T-helper 9 cell (primary cell): ENCODE measurements at places on chromosomes 7 and 10.

- no peak for DNase-seq
Observed at GRCh38 chr10:73838827-73839226, 27.4 kb upstream of the NDST2 start.

GRCh38 chr10:73426318-73426717 is 7.0 kb downstream of the MSS51 start:
- no peak for DNase-seq

GRCh38 chr7:94656925-94657731 is 1.2 kb upstream of the SGCE start:
- no peak for DNase-seq

DNA sequence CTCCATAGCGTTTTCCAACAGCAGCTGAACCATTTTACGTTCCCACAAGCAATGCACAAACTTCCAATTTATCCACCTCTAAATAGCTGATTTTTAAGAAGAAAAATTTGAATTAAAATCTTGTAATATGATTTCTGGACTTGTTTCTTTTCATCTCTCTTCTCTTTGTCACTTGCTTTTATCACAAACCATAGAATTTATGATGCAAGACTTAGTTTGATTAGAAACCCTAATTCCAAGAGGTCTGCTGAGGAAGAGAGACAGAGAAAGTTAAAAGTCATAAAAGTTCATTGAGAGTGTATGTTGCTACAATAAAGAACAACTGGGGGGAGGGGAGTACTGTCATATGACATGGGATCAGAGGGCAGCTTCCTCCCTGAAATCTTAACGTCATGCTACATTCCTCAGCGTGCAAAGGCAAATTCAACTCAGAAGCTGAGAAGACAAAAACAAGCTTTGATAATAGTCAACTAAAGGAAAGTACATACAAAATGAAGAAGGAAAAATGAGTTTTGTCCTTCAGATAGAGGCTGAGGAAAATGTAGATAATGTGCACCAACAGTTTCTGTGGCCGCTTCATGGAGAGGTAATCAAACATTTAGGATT is 18.4 kb upstream of the CUBN start:
- no peak for DNase-seq

GRCh38 chr10:97456686-97457065 is 10.7 kb downstream of the ZDHHC16 start:
- DNase-seq: no peak

- DNase-seq: no peak
Observed at GRCh38 chr7:143455491-143455890, 12.2 kb downstream of the TAS2R60 start.

DNA sequence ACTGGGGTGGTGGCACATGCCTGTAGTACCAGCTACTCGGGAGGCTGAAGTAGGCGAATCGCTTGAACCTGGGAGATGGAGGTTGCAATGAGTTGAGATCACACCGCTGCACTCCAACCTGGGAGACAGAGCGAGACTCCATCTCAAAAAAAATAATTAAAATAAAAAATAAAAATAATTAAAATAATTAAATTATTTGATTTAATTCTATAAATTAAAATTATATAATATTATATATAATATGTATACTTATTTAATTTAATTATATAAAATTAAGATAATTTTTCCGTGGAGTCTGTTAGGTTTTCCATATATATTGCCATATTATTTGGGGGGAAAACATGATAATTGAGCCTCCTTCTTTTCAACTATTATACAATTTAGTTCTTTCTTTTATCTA is 12.0 kb downstream of the WIPF3 start:
- no peak for DNase-seq

- DNase-seq: no peak
Observed at GRCh38 chr7:57216340-57216739, 84.1 kb upstream of the ZNF479 start.

GRCh38 chr7:41976411-41976810 is 260.6 kb downstream of the GLI3 start:
- DNase-seq: no peak

- no peak for DNase-seq
Observed at GRCh38 chr10:62297857-62298256, 29.2 kb upstream of the RTKN2 start.

- DNase-seq: no peak
Observed at GRCh38 chr7:8109196-8110022, 140.8 kb downstream of the GLCCI1 start.

GRCh38 chr10:114767101-114767985 is 54.2 kb upstream of the FHIP2A start:
- peak; percentile 5 for DNase-seq

GRCh38 chr10:128419466-128420019 is 293.3 kb upstream of the MKI67 start:
- no peak for DNase-seq

- DNase-seq: no peak
Observed at GRCh38 chr10:110211465-110211843, 4.0 kb downstream of the MXI1 start.

DNA sequence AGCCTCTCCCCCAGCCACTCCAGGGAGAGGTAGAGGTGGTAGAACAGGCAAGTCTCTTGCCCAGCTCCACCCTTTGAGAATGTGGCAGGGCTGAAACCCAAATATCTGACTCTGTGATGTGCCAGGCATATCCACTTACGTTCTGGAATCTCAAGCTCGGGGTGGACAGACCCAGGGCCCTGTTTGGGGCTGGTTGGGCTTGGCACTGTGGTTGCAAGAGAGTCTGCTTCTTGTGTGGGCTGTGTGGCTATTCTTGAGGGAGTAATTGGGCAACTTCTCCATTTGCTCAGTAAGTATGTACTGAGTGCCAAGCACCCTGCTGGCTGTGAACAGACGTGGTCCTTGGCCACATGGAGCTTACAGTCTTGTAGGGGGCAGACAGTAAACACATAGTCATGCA is 4.7 kb downstream of the UBTD1 start:
- no peak for DNase-seq

DNA sequence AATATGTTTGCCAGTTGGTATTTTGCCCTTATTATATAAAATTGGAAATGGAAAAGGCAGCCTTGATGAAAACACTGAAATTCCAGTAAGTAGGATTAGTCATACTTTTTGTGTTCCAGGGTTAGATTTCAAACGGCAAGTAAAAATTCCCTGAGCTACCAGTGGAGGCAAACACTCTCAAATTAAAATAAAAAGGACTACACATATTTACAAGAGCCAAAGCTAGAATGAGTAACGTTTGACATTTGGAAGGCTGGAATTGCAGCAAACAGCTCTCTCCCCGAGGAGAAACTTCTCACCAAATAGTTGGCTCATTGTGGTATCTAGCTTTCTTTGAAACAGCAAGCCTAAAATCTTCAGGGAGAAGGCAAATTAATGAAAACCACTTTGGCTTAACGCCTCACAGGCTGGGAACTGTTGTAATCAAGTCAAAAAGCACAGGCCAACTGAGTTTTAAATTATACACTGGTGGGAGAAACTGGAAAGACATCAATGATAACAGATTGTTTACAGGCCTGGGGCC is 288.4 kb downstream of the SNX13 start:
- no peak for DNase-seq

DNA sequence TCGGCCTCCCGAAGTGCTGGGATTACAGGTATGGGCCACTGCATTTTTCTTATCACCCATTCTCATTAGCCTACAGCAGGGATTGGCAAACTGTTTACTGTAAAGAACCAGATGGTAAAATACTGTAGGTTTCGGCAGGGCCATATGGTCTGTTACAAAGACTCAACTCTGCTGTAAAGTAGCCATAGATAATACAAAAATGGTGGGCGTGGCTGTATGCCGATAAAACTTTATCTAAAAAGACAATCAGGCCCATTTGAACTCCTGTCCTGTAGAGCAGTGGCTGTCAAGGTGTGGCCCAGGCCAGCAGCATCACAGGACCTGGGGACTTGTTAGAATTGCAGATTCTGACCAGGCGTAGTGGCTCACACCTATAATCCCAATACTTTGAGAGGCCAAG is 134.3 kb downstream of the CUX1 start:
- no peak for DNase-seq

GRCh38 chr7:123417580-123417979 is 116.8 kb downstream of the IQUB start:
- no peak for DNase-seq

DNA sequence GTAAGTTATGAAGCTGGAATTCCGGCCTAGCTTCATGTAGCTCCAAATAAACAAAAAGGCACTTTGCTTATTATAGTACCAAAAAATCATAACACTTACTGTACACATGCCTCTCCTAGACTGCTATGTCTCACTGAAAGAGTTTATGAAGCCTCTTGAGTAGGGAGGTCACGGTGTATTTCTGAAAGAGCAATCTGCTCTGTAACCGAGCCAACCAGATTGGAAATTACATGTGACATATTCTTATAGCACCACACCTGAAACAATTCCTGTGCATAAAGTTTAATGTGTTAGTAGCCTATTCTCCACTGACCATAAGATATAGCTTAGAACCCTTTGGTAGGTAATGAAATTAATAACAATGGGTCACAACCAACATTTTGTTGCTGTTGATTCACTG is 1.3 kb upstream of the FAM3C start:
- no peak for DNase-seq

DNA sequence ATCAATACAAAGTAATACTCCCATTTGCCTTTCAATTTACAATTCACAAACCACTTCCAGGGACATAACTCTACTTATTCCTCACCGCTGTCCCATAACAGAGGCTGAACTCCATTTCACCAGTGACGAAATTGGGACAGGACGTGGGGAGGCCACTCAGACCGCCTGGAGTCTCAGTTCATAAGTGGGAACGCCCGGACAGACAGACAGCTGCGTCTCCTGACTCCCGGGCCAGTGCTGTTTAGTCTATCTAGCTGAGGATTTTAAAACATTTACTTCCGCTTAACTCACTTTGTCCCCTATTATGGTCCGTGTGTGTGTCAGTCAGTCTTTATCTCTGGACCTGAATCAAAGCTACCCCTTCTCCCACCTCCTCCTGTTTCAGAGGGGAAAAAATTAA is 67.4 kb upstream of the ZNF438 start:
- DNase-seq: no peak

- no peak for DNase-seq
Observed at GRCh38 chr10:79321951-79322350, 25.3 kb upstream of the PPIF start.

GRCh38 chr10:68156373-68157185 is 47.3 kb downstream of the MYPN start:
- peak; percentile 53 for DNase-seq

GRCh38 chr7:45229156-45229920 is 71.7 kb downstream of the RAMP3 start:
- DNase-seq: no peak

- no peak for DNase-seq
Observed at GRCh38 chr7:137983323-137984008, 18.4 kb downstream of the CREB3L2 start.

GRCh38 chr7:29485339-29486190 is 78.1 kb upstream of the PRR15 start:
- DNase-seq: no peak

GRCh38 chr7:46139079-46139478 is 218.0 kb upstream of the IGFBP3 start:
- no peak for DNase-seq

GRCh38 chr10:81248886-81249285 is 626.1 kb upstream of the NRG3 start:
- no peak for DNase-seq

DNA sequence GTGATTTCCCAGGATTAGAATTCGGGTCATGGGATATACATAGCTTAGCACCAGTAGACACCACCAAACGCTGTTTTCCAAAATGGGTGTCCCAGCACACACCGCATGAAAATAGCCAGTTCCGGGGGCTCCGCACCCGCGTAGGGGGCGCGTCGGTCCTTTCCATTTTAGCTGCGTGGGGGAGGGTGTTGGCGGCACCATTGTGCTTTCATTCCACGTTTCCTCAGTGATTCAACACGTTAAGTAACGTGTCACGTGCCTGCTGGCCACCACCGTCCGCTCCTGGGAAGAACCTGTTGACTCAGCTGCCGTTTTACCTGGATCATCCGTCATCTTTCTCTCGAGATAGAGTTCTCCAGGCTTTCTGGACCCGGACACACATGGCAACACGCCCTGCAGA is 25.6 kb upstream of the ADGRA1 start:
- no peak for DNase-seq

DNA sequence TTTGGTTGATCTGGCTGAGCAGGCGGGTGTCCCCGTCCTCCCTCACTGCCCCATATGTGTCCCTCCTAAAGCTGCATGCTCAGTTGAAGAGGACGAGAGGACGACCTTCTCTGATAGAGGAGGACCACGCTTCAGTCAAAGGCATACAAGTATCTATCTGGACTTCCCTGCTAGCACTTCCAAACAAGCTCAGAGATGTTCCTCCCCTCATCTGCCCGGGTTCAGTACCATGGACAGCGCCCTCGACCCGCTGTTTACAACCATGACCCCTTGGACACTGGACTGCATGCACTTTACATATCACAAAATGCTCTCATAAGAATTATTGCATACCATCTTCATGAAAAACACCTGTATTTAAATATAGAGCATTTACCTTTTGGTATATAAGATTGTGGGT is 26.9 kb upstream of the TRIM56 start:
- DNase-seq: peak; percentile 52

GRCh38 chr10:87868277-87868676 is 4.9 kb downstream of the PTEN start:
- no peak for DNase-seq

GRCh38 chr10:90998733-90999511 is 78.0 kb upstream of the ANKRD1 start:
- DNase-seq: no peak

DNA sequence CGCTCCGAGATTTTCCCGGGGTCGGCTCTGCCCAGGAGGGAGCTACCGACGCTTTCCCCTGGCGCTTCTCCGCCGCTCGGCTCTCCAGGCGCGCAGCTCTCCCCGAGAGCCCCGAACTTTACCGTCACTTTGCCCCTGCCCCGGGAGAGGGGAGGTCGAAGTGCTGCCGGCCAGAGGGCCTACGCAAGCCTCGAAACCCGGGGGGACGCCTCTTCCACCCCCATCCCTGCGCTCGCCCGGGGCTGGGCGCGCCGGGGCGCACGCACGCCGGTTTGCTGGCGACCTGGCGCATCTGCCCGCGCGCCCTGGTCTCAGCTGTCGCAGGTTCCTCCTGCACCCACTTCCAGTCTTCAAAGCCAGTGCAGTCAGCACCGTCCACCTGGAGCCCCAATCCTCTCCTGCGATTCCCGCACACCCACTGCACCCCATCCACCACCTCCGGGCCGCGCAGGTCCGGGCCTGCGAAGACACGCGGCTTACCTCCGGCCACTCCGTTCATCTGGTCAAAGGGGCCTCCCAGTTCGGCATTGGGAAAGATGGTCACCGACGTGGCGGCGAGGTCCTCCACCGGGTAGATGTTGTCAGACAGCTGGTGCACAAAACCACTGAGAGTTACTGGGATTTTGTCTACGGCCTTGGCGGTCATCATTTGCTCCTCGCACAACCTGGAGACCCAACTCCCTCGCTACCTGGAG is 638 bp downstream of the EGR2 start:
- peak; percentile 9 for DNase-seq

DNA sequence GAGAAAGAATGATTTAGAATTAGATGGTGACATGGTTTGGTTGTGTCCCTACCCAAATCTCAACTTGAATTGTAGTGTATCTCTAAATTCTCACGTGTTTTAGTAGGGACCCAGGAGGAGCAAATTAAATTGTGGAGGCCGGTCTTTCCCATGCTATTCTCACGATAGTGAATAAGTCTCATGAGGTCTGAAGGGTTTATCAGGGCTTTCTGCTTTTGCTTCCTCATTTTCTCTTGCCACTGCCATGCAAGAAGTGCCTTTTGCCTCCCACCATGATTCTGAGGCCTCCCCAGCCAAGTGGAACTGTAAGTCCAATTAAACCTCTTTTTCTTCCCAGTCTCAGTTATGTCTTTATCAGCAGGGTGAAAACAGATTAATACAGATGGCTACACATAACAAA is 167.4 kb upstream of the SVIL start:
- DNase-seq: no peak
